CD4-positive, alpha-beta T cell treated with Interleukin-15 for 4 hours (primary cell): ENCODE measurements at places on chromosomes 11 and 22.
A peak's percentile ranks its signal among the peaks of the same experiment; 100 is the strongest.

- no peak for DNase-seq
These were observed 21.5 kb downstream of the SULT4A1 start for GRCh38 chr22:43840851-43841250.

DNA sequence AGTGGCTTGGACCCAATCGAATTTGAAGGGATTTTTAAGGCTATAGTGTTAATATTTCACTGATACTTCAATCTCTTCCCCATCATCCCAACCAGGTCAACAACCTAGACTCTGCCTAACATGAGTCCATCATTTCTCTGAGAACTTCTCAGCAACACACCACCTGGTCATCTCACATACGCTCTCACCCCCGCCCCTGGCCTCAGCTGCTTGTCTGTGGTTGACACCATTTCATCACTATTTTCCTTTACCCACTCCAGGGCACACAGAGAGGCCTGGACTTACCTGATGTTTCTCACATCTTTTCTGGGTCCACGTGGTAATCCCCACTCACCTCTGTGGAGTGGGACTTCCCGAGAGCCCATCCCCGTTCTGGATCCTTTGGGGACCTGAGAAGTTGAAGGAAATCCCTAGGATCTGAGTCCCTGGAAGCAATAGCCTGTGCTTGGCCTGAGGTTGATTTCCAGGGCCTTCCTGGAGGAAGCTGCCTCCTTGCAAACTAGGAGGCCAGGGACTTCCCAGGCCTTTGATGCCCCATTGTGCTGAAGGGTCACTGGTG, 3.2 kb downstream of the P2RX3 start:
- DNase-seq = no peak

GRCh38 chr22:37819105-37819433, 4.1 kb upstream of the GALR3 start:
- no peak for DNase-seq

GRCh38 chr11:116733043-116733755, 39.6 kb downstream of the BUD13 start:
- no peak for DNase-seq

GRCh38 chr11:30314625-30315024, 8.3 kb upstream of the ARL14EP start:
- DNase-seq = no peak

DNA sequence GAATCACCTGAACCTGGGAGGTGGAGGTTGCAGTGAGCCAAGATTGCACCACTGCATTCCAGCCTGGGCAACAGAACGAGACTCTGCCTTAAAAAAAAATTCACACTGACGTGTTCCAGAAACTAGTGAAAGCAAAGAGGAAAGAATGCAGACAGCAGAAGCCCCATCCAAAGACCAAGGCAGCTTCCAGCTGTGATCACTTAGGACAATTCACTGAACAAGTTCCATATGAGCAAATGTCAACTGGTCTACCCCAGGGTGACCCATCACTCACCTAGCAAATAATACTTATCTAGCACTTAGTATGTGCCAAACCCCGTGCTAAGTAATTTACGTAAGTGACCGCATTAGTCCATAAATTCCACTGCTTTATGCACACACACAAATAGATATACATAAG, 138.9 kb downstream of the LARGE1 start:
- DNase-seq = no peak

DNA sequence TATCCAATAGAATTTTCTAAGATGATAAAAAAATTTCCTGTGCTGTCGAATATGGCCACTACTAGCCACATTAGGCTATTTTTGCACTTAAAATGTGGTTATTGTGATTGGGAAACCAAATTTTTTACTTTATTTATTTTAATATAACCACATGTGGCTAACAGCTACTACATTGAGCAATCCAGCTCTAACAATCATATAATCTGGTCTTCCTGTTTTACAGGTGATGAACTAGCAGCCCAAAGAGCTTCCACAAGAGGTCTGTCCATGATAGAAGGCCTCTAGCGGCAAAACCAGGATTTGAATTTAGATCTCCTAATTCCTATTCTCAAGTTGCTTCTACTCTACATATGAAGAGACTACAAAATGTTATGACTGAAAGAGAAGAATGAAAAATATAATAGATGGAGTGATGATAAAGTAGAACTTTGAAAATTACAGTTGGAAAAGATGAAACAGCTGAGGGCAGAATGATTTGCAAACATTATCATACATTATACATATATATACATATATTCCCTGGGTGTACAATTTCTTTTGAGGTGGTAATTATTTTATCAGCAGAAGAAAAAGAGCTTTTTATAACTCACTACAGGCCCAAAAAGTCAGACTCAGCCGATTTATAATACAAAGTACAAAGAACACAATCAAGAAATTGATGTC, 363.5 kb upstream of the PITPNB start:
- DNase-seq = no peak

DNA sequence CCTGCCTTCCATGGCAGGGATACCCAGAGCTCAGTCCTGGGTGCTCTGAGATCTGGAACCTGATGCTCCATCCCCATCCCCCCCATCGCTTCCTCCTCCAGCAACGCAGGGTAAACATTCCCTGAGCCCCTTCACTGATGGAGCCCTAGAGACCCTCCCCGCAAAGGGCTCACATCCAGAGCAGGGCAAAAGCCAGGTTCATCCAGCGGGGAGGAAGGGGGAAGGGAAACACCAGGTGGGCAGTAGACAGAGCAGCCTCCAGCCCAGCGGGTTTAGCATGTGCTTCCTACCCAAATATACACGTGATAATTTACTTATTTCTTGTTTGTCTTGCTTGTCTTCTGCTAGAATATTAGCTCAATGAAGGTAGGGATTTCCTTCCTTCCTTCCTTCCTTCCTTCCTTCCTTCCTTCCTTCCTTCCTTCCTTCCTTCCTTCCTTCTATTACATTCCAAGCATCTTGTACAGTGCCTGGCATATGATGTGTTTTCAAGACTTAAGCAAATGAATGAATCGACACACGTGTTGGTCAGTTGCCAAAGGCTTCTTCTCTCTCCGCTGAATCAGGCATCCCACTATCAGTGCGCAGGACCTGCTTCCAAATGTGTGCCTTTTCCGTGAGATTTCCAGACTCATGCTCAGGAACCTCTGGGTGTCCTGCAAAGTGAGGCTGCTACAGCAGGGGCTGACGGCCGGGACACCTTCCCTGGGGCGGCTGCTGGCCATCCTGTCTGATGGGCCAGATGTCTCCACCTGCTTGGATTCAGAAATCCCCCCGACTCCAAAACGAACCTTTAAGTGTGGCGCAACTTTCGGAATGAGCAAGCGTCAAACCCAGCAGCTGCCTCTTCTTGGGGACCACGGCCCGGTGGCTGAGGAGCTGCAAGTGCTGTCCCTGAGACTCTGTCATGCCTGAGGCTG, 955.1 kb downstream of the BRD1 start:
- DNase-seq = no peak

GRCh38 chr22:37607010-37607934, 1.4 kb upstream of the GGA1 start:
- DNase-seq = peak; percentile 90

DNA sequence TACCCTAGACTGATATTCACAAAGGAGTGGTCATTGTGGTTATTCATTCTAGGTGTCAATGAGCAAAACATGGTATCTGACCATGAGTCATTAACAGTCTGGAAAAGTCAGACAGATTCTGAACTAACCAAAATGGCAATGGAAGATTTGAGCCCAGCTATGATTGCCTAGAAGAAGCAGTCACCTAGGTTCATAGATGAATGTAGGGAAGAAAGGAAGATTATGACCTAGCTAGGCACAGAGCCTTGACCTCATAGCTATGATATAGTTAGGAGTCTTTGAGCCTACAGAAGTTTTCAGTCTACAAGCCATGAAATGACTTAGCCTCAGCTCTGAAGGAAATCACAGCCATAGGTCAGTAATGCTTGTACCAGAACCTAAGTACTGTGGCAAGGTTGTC, 351 bp downstream of the OR56A4 start:
- no peak for DNase-seq

- no peak for DNase-seq
These were observed 252.8 kb upstream of the CTSC start for GRCh38 chr11:88590361-88590760.
